ENCODE measurements at places on chromosomes 13 and 19.

GRCh38 chr19:42092350-42092749 lies 16.4 kb downstream of the ZNF574 start:
- no peak for DNase-seq

DNA sequence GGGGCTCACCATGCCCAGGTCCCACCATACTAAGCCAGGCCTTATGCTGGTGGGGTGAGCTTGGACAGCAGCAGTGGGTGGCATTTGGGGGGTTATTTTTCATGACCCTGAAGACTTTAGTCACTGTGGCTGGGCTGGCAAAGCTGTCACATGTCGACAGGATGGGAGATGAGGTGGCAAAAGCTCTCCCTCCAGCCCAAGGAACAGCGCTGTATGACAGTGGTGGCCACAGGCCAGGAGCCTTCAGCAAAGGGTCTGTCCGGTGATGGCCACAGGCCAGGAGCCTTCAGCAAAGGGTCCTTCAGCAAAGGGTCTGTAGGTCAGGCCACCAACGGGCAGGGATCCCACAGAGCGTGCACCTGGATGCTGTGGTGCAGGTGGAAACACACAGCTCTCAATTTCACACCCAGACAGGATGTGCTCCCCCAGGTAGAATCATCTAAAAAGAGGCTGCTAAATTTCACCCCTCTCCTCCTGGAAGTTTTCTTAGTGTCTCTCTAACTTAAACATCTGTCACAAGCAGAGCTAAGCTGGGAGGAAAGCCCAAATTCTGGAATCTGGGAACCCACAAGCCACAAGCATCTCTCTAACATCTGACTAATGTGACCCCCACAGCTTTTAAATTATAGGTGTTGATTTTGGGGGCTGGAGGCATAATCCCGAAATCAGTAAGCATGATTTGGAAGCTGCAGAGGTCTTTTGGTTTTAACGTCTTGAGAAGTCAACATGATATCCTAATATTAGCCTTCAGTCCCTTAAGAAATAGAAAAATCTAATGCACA lies 23.0 kb downstream of the COL4A1 start:
- no peak for DNase-seq

DNA sequence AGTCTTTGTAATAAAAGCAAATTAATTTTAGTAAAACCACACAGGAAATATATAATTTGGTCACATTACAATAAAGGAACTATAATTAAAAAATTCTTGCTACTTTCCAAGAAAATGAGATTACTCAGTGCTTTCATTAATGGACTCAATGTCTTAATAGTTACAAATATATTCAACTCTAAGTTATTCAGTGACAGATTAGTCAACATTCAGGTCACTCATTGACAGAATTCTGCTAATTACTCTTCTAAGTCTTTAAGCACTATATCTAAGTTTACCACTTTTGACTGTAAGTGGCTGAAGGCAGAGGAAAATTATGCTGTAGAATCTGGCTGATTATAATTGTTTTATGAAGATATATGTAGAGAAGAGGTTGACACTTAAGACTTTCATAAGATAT lies 1365.0 kb downstream of the EFNB2 start:
- no peak for DNase-seq

- no peak for DNase-seq
Measured at GRCh38 chr13:78241278-78241919, 322.8 kb upstream of the EDNRB start.

- no peak for DNase-seq
Measured at GRCh38 chr13:67518785-67519184, 288.6 kb upstream of the PCDH9 start.
